ENCODE measurements at places on chromosomes 2 and 18.

DNA sequence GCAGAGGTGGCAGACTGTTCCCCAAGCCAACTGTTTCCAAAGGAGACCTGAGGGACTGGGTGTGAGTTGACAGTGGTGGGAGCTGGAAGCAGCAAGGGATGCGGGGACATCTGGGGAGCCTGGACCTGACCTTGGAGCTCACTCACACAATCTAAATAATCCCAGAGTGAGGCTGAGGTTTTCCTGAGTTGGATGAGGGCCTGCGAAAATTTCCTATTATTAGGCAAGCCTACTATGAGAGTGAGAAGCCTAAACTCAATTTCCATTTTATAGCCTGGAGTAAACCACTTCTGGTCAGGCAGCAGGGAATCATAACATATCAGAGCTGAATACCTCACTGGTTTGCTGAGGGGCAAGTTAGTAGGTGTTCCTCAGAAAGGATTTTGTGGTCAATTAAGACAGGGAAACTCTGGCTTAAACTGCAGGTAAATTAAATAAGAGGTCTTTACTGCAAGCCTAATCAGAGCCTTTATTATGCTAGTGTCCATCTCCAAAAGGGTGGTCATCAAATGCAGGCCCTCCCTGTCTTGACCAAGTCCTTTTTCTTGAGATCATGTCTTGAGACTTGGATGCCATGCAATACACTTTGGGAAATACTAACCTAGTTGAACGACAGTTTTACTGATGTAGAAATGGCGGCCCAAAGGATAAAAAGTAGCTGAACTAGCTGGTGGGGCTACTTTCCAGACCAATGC, 1.7 kb upstream of the COX5B start:
- DNase-seq, result no peak

DNA sequence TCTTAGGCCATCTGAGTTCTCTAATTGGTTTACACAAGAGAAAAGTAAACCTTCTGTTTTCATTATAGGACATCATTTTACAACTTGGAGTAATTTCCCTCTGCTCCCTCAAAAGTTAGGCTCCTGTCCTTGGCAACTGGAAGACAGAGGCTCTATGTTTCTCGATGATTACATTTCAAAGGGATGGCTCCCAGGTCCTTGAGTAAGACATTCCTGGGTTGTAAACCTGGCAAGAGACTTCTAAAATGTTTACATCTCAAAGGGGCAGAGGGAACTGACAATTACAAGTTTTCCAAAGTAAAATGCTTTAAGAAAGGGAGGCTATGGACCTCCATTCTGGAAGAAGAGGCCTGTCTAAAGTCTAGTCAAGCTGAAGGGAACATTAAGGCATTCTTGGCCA, 268.3 kb upstream of the REG3G start:
- no peak for DNase-seq

GRCh38 chr2:55010915-55011314, 39.3 kb downstream of the RTN4 start:
- no peak for DNase-seq

- peak; percentile 16 for DNase-seq
Measured at GRCh38 chr2:230668184-230668938, 44.3 kb upstream of the CAB39 start.

- no peak for DNase-seq
Measured at GRCh38 chr2:55431982-55432627, 12.4 kb upstream of the CCDC88A start.

DNA sequence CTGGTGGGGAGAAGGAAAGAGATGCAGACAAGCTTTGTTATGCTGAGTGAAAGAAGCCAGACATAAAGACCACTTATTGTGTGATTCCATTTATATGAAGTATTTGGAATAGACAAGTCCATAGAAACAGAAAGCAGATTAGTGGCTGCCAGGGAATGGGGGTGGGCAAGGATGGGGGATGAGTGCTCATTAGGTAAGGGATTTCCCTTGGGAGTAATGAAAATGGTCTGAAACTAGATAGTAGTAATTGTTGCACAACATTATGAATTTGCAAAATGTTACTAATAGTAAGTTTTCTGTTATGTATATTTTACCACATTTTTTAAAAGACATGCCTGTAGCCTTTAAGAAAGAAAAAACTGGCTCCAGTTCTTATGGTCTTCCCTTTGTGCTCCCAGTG, 154.9 kb downstream of the LNPK start:
- DNase-seq, result no peak
